ENCODE measurements at places on chromosomes 12 and 14.
A peak's percentile ranks its signal among the peaks of the same experiment; 100 is the strongest.

DNA sequence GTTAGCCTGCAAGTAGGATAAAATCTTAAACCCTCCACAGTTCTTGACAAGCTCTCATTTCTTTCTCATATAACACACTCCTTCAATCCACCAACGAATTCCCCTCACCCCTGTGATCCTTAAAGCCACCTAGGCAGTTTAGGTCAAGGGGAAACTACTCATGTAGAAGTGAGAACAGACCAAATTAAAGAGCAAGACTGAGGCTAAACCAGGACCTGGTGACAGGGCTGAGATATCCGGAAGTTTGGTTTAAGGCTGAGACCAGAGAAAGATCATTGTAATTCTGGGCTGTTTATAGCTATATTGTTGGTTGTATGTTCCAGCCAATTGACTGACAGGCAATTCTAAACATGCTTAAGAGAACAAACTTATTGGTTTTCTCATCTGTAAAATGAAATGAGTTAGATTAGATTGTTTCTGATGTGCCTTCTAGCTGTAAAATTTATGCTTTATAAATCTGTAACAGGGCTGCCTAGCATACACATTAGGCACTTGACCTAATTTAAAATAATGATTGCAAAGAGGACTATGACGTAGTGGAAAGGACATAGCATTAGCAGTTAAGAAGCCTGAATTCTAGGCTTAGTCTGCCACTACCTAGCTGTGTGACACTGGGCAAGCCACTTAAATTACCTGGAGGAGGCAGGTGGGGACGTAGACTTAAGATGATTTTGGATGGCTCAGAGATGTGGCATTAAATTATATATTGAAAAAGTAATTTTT is 53.9 kb upstream of the PTGR2 start:
- DNase-seq: no peak

DNA sequence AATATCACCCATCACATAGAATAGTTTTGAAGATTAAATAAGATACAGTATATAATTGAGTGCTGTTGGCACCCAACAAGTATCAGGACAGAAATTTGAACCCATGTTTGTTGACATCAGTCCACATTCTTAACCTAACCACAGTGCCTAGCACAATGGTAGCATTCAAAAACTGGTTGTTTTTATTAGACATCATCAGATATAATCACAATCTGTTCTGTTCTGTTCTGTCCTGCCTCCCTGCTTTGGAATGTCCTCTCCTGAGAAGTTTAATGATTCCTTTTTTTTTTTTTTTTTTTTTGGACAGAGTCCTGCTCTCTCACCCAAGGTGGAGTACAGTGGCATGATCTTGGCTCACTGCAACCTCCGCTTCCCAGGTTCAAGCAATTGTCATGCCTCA is 476.6 kb downstream of the RMST start:
- no peak for DNase-seq

GRCh38 chr14:68807148-68807600 is 14.3 kb upstream of the ZFP36L1 start:
- peak; percentile 61 for DNase-seq

DNA sequence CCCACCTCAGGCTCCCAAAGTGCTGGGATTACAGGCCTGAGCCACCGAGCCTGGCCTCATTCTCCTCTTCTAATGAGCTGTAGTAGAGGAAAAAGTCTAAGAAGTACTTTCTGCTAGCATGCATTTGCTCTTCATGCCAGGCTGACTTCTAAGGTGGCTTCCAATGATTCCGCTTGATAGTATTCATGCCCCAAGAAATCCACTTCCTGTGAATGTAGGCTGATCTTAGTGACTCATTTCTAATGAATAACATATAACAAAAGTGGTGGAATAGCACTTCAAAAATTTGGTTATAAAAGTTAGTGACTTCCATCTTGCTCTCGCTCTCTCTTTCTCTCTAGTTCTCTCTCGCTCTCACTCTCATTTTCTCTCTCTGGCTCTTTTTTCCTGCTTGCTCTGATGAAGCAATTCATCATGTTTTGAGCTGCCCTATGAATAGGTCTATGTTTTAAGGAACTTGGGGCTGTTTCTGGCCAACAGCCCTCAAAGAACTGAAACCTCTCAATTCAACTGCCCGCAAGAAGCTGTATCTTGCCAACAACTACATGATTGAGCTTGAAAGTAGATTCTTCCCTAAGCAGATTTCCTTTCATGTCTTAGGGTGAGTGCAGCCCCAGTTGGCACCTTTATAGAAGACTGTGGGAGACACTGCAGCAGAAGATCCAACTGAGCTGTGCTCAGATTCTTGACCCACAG is 282.9 kb downstream of the RMST start:
- no peak for DNase-seq

DNA sequence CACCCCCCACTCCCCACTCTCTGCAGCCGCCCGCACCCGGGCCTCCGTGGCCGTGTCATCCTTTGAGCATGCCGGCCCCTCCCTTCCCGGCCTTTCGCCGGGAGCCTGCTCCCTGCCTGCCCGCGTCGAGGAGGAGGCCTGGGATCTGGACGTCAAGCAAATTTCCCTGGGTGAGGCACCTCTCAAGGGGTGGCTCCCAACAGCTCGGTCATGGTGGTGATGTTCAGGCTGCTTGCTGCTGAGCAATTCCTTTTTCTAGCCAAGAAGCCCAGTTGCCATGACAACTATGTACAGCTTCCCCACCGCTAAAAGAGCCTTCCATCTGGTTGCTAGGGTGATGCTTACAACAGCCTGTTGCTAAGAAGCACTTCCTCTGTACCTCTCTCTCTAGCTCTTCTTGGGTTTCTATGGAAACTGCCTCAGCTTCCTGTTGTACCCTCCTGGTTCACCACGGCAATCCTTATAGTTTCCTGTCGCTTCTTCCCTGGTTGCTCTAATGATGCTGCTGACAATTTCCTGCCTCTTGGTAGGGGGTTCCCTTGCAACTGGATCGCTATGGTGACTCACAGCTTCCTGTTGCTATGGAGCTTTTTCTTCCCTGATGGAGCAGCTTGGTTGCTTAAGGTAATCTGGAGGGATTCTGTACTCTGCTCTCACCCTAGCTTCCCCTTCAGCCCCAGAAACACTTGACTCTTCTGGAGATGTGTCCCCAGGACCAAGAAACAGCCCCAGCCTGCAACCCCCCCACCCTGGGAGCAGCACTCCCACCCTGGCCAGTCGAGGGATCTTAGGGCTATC is 11.0 kb downstream of the ZNF219 start:
- DNase-seq: peak; percentile 95

DNA sequence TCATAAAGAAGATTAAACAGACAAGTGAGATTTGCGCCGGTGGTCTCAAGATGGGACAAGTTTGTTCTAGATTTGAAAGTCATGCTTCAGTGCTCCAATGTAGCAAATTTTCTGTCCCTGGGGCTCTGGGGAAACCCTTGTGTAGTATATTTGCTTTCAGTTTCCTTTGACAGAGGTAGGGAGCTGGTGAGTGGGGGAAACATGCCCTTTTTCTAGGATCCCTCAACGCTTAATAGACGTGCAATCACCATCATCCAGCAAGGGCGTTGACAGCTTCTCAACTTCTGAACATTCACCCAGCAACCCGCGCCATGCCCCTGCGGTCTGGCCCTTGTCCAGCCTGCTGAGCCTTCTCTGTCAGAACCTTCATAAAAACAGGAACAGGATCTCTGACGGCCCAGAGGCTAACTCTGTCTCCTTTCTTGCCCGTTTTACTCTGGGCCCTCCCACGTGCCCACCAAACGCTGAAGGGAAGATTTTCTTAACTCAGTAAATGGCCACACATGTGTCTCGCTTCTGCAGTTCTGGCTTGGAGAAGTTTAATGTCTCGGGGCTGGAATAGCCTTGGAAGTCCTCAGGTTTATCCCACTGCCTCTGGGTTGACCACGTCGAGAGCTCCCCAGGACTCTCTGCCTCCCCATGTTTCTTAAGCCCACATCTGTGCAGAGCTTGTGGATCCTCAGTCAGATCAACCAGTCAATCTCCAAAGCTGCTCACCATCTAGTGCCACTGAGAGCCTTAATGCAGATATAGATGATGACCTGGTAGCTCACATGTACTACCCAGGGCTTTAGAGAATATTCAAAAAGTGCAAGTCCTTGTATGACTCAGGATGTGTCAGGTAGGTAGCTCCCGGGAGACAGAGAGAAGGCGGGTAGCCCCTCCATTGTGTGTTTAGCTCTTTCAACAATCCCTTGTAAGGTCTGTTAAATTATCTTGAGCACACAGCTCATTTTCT is 58.1 kb upstream of the CCND2 start:
- DNase-seq: peak; percentile 23

DNA sequence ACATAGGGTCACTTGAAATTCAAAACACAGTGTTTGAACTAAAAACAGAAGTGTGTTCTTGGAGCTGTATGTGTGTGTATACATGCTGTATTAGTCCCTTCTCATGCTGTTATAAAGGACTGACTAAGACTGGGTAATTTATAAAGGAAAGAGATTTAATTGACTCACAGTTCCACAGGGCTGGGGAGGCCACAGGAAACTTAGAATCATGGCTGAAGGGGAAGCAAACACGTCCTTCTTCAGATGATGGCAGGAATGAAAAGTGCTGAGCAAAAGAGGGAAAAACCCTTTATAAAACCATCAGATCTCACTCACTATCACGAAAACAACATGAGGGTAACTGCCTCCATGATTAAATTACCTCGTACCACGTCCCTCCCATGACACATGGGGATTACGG is 224.1 kb downstream of the BCAT1 start:
- DNase-seq: no peak

GRCh38 chr12:100324498-100324897 is 32.4 kb upstream of the SLC17A8 start:
- DNase-seq: no peak

- peak; percentile 58 for DNase-seq
These were observed 17.4 kb downstream of the CLEC4C start for GRCh38 chr12:7729746-7730145.

DNA sequence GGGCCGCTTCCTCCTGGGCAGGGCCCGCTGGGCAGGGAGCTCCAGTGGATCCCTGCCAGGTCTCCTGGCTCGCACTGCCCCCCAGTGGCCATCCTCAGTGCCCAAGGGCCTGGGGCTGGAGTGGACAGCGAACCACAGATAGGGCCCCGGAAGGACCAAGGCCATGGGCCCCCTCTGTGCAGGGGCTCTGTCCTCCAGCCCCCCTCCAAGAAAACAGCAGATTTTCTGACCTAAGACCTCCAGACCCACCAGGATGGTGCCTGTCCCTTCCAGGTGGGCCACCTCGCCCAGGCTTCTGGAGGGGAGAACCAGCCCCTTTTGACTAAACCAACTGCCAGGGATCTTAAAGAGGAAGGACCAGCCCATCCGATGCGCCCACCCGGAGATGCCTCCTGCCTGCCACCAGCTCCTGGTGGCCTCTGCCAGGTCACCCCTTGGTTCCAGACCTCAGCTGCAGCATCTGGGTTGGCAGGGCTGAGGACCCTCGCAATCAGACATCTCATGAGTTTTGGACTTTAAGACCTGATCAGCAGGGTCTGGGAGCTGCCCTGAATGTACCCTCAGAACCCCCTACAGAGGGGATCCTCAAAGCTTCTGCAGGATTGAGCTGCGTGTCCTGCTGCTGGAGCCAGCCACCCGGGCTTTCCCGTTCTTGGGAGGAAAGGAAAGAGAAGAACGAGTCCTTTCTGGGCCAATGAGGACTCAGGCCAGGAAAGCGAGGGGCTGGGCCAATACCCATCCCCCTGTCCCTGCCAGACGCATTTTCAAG is 325.8 kb upstream of the DIO3 start:
- peak; percentile 41 for DNase-seq

DNA sequence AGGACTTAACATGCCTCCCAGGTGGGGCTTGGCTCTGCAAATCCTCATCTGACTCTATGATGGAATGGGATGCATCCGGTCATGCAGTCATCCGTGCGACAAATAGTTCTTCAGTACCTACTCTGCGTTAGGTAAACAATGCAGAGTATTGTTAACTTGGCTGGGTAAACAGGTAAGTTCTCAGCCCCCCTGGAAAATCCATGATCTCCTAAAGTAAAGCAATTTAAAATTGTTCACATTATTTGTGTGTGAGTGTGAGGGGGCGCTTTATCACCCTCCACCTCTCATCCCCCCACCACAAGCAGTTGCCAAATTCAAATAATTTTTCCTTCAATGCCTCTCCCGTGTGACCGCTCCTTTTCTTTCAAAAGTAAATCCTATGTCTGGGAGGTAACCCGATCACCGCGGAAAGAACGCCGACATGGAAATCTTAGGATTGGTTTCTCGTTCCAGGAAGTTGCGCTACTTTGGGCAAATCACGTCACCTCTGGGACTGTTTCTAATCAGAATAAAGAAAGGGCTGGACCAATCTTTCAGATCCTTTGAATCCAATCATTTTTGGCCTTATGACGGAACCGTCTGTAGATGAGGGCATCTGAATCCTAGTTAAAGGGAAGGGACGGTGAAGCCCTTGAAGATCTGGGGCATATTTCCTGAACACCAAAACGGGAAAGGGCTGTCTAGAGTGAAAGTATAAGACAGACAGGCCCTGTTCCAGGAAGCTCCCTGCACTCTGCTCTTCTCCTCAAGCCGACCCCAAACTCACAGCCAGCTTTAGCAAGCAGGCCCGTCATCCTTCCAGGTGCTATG is 44.0 kb upstream of the SINHCAF start:
- peak; percentile 79 for DNase-seq

DNA sequence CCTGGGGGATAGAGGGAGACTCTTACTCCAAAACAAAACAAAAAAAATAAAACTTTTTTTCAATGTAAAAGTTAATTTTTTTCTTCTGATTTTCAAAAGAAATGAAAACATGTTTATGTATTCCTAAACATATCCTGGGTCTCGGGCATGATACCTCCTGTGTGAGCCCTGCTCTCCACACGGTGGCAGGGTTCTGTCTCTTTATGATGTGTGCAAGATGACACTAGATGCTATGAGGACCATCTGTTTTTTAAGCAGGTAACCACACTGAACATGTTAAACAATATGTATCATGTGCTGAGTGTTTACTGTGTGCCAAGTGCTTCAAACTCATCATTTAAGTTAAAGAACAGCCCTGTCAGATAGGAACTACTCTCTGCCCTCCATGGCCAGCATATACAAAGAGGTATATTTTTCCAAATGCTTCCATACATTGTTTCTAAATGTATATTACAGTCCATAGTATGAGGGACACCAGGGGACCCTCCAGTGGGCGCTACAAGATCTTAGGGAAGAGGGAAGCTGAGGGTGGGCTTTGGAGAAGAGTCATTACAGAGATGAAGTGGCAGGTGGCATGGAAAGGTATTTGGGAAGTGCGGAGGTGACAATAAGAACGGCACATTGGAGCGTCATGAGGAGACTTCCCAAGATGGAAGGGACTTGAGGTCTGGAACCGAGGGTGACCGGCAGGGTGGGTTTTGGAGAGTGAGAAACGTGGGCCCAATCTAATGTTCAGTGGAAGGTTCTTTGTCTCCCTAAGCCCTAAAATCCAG is 28.5 kb downstream of the FOS start:
- DNase-seq: no peak

DNA sequence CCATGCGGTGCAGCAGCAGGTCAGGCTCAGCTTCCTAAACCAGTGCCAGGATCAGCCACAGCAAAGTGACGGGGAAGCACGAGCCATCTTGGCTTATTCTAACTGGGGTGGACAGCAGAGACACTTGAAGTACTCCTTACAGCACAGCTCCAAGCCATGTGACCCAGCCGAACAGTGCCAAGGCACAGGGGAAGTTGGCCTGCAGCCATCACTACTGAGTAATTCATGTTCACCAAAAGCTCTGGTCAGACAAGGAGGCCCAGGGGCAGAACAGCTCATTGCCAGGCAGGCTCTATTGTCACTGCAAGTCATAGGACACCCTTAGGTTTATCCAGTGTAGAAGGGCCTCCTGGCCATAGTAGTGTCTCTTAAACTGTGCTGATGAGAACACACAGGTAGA is 23.4 kb upstream of the SLC35F4 start:
- peak; percentile 18 for DNase-seq

All from fibroblast of upper back skin (primary cell).